ENCODE measurements at places on chromosomes 2 and 18.

DNA sequence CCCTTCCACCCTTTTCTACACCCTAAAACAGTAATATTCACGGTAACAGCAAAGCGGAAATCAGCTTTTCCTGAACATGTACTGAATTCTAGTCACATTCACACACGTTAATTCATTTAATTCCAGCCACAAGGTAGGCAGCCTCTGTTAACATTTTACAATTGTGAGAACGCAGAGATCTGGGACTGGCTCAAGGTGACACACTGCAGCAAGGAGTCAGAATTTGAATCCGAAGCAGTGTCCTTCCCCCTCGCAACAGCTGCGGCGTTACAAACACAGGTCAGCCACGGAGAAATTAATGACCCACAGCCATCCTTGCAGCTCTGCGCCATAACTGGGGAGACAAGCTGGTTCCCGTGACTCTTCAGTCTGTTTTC, 818 bp upstream of the SLC20A1 start:
- DNase-seq, result no peak

- no peak for DNase-seq
Observed at GRCh38 chr2:72155151-72155550, 7.5 kb upstream of the CYP26B1 start.

GRCh38 chr18:55483266-55483871, 104.6 kb downstream of the TCF4 start:
- peak; percentile 77 for DNase-seq

DNA sequence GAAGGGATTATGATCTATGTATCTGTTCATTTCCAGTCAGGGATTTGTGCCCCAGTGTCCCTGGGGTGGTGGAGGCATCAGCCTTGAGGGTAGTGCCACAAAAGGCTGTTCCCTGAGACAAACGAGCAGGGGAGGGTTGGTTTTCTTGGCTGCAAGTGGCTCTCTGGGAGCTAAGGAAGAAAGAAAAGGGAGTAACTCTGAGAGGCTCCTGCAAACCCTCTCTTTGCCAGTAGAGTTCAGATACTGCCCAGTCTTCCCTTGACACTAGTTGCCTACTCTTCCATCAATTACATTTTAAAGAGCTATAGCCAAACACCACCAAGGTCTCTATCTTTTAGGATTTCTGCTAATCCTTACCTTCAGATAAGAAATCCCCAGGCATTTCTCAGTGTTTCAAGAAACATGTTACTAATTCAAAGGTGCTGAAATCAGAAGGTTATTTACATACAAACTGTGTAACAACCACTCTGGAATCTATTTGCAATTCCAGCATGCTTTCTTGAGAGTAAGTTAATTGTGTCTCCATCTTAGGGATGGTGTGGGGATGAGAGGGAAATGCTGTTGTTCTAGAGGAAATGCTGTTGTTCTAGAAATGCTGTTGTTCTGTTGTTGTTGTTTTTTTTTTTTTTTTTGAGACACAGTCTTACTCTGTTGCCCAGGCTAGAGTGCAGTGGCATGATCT, 18.7 kb upstream of the KCTD1 start:
- no peak for DNase-seq

DNA sequence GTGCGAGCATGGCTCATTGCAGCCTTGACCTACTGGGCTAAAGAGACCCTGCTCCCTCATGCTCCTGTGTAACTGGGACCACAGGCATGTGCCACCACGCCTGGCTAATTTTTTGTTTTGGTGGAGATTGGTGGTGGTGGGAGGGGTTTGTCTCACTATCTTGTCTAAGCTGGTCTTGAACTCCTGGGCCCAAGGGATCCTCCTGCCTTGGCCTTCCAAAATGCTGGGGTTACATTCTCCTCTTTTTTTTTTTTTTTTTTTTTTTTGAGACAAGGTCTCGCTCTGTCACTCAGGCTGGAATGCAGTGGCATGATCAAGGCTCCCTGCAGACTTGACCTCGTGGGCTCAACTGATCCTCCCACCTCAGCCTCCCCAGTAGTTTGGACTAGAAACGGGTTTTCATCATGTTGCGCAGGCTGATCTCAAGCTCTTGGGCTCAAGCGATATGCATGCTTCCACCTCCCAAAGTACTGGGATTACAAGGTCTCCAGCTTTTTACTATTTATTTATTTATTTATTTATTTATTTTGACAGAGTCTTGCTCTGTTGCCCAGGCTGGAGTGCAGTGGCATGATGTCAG, 238.3 kb downstream of the MYCN start:
- DNase-seq, result no peak

GRCh38 chr18:52937840-52938239, 597.8 kb downstream of the DCC start:
- no peak for DNase-seq

DNA sequence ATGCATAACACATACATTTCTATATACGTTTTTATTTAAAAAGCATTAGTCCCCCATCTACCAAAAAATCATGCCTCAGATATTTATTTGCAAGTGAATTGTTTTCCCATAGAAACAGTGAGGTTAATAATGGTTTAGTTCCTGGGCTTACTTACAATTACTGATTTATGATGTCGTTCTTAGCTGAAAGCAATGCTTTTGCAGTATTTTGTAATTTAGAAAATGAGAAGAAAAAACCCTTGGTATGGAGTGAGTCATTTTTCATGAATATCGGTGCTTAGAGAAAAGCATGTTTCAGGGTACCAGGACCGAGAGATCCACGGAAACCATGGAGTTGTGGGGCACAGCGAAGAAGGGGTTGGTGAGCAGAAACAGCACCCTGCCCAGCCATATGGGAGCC, 12.0 kb upstream of the CDK15 start:
- peak; percentile 68 for DNase-seq

DNA sequence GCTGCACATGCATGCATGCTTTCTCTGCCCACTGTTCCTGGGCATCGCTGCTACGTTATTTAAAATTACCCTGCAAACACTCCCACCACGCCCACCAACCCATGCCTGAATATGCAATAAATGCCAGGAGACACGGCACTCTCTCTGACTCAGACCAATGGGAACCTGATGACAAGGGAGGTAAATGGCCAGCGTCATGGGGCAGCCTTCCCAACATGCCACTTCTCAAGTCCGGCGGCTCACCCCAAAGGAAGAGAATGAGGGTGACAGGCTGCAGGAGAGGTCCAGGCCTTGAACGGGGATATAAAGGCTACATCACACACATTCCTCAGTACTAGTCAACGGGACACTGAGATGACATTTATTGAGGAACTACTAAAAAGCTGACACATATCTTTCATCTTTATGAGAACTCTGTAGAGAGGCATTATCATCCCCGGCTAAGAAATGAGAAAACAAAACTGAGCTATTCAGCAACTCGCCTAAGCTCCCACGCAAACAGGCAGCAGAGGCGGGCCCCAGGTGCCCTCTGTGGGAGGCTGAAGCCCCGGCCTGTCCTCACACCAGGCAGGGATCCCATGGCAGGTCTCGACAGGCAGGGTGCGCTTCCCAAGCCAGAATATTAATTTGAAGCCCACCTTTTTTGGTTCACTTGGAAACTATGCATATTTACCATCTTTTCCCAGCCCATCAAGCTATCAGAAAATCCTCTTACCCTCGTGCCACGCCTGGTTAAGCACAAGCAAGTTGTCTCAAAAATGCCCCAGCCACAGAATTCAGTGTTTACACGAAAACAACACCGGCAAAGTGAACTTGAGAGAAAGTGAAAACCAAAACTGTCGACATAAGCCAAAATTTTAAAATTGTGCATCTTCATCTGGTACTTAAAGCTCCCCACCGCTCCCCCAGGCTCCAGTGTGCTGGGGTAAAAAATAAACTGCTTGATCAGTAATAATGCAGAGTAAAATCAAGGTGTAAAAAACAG, 166.3 kb downstream of the HDAC4 start:
- DNase-seq, result no peak

DNA sequence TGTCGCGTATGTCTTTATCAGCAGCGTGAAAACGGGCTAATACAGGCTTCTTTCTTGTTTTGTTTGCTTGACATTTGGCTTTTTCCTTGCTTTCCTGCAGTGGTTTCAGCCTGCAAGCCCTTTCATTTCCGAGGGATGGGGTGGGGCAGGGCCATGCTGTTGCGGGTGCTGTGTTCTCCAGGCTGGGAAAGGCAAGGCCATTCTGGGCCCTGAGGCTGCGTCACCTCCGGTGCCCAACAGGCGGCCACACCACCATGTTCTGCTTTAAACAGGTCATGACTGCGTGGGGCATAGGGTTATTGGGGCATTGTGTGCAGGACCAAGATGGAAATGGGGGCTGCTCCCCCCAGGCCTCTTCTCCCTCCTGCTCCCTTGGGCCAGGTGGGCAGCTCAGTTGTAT, 38.6 kb upstream of the PLB1 start:
- DNase-seq, result no peak

DNA sequence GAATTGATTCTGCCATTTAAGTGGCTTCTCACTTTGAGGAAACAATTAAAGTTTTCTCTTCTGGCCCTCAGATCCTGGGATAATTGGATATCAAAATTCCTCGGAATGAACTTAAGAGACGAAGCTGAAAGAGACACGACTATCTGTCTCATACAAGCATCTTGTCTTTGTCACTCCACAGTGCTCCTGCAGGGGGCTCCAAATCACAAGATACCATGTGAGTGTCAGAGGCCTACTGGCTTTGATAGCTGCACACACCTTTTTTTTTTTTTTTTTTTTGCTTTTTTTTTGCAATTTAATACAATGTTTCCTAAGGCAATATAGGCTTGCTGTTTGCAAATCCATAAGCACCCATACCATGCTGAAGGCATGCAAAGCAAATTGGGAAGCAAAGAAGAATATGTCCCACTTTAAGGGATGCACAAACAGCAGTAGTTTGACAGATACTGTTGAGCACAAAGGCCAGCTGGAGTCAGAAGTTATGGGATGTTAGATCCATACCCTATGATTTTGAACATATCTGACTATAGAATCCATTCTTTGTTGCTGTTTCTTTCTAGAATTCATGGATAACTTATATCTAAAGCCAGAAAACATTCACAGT, 109.0 kb upstream of the CBLN2 start:
- DNase-seq, result no peak

GRCh38 chr2:100641125-100641435, 78.3 kb downstream of the PDCL3 start:
- no peak for DNase-seq
